ENCODE measurements at places on chromosomes 13 and 19. TPM values are rescaled to one million over a fixed set of nuclear protein-coding genes. Genes with fewer than 3 reads are reported as not detected.
A peak's percentile ranks its signal among the peaks of the same experiment; 100 is the strongest.

Gene LHB
- not detected for total RNA-seq

Gene GIPR
- total RNA-seq: 3.3 TPM

Gene IRGC
- not detected for total RNA-seq

Gene KLK8
- 4.2 TPM for total RNA-seq

Gene LILRB5
- 5.9 TPM for total RNA-seq

Gene LGI4
- total RNA-seq: 7.5 TPM

Gene KCNRG
- 0.69 TPM for total RNA-seq

DNA sequence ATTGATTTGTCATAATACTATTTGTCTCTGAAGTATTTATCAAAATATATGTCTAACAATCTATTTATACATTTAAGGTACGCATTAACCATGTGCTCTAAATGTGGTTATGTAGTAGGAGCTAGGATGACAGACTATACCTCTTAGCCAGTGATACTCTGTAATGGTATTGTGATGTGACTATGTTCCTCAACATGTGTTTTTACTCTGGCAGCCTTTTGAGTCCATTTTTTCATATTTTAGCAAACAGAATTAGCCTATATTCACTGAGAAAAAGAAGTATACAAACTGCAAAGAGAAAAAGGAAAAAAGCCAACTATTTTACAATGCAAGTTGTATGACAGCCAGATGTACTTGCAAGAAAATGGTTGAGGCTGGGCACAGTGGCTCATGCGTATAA, 26.7 kb downstream of the MAB21L1 start:
- no peak for DNase-seq

GRCh38 chr19:52048555-52049501, at the start of gene ZNF432:
ZNF432 (minus strand) TSS chr19:52048838; CDS start chr19:52046868, 1,970 bp downstream.
- peak; percentile 96 for DNase-seq

GRCh38 chr19:33487901-33488800, 33.4 kb downstream of the PEPD start:
- no peak for DNase-seq

DNA sequence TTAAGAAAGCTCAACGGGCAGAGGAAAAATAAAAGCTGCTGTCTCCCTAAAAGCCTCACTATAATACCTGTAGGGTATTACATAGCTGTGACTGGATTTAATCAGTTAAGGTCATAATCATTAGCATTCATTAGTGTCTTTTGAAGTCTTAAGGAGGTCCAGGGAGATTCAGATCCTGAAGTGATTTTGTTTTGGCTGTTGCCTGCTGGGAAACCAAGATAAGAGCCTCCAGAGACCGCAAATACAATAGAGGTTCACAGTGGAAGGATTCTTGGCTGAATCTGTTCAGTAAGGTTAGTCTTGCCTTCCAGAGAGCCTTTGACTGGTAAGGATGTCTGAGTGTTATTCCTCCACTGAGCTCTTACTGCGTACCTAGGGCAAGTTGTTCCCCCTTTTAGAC, 54.0 kb upstream of the TNFRSF19 start:
- no peak for DNase-seq

GRCh38 chr19:41449079-41449864, 6.3 kb downstream of the ERICH4 start:
- DNase-seq: peak; percentile 87

DNA sequence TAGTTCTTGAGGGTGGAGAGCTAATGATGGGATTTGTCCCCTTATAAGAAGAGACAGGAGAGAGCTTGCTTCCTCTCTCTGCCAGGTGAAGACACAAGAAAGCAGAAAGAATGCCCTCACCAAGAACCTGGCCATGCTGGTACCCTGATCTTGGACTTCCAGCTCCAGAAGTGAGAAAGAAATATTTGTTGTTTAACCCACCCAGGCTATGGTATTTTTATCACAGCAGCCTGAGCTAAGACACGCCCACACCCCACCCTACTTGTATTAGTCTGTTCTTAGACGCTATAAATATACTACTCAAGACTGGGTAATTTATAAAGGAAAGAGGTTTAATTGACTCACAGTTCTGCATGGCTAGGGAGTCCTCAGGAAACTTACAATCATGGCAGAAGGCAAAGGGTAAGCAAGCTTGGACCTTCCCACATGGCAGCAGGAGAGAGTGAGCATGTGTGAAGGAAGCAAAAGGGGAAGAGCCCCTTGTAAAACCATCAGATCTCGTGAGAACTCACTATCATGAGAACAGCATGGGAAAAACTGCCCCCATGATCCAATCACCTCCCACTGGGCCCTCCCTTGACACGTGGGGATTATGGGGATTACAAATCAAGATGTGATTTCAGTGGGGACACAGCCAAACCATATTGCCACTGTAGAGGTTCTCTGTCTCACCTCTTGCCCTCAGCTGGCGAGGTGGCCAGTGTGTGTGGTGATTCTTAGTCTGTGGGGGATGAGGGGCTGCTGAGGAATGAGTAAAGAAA, 57.4 kb upstream of the RCBTB2 start:
- DNase-seq: no peak

- no peak for DNase-seq
These were observed 429.4 kb downstream of the DCT start for GRCh38 chr13:94050039-94050438.

DNA sequence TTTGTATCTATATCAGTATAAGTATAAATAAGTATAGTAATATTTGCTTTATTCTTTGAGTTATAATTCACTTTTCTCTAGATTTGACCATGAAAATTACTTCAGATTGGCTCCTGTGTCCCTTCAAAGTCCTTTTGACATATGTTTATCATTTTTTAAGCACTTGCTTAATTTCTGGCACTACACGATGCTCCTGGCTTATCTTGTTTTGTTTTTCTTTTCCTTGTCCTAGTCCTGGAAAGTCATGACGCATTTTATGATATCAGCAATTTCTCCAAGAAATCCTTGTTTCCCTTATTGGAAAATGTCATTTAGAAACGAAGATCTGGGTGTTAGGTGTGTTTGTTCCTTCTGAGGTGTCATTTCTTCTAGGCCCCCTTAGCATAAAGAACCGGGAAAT, 226.5 kb downstream of the POU4F1 start:
- DNase-seq: no peak

- DNase-seq: no peak
These were observed 949 bp downstream of the SERTAD1 start for GRCh38 chr19:40424637-40425449.

DNA sequence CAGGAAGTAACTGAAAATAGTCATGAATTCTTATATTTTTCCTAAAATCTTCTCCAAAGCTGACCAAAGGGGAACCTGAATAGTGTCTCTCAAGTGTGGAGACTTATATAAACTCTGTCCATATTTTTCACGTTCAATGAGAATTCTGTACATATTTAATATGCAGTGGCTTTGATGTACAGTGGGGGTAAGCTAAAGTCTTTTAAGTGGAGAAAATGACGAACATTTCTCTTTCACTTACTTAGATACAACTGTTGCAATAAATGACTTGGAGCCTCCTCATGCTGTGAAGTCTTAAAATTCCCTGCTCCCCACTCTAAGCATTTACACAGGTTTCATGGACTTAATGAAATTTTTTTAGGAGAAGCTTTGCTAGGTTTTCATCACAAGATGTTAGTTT, 1196.7 kb downstream of the EFNB2 start:
- DNase-seq: no peak

DNA sequence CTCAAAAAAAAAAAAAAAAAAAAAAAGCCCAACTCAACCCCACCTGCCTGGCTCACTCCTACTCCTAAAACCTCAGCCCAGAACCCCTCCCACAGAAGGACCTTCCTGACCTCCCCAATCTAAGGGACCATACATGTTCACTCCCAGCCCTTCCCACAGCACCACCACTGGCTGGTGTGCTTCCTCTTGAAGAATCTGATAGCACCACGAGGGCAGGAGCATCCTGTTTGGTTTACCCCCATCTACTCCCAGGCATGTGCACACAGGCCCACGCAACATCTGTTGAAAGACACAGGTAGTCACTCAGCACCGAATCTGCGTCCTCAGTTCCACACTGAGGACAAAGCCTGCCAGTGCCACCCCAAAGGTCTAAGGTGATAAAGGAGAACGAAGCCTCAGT, 8.2 kb downstream of the LATS2 start:
- no peak for DNase-seq

DNA sequence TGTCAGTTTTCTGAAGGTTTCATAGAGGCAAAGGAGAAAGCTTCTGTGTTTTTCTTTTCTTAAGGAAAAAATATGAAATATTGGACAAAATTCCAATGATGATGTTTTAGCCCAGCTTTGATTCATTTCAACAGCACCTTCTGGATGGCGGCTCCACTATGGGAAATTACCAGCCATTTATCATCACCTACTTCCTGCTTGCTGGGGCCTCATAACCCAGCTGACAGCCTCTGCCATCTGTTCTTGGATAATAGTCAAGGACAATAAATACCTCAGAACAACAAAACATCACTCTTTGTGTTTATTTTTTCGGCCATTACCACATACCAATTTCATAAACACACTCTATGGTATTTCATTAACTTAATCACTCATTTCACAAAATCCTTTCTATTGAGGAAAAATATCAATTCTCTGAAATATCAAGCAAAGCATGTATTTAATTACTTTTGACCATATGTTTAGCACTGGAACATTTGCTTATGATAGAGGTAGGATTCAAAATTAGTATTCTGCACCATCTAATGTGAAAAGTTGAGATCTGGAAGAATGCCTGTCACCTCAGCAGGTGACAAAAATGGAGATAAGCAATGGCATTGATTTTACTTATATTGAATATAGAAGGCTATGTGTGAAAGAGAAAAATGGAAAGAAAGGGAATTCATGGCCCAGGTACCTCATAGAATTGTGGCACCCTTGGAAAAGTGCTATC, 629.7 kb downstream of the LIG4 start:
- no peak for DNase-seq

DNA sequence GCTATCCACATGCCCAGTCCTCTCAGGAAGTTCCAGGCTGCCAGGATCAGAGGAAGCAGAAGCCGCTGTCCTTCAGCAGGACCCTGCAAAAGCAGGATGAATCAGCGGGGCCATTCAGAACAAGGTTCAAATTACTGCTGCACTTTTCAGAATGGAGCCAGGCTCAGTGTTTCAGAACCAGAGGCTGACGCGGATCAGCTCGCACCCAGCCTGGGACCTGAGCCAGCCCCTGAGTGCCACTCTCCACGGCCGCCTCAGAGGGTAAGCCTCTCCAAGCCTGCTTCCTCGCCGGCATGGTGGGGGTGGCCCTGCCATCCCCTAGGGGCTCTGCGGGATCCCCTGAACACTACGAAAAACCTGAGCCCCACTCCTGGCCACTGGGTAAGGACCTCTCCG, 24.7 kb downstream of the RASA3 start:
- DNase-seq: peak; percentile 72

DNA sequence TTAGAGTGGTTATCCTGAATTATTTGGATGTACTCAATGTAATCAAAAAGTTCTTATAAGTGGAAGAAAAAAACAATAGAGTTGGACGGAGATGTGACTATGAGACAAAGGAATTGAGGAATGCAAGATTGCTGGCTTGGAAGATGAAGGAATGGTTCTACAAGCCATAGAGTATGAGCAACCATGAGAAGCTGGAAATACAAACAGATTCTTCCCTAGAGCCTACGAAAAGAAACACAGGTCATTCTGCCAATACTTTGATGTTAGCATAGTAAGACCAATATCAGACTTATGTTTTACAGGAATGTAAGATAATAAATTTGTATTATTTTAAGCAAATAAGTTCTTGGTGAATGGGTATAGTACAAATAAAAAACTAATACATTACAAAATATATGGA, 249.2 kb downstream of the DIAPH3 start:
- no peak for DNase-seq

DNA sequence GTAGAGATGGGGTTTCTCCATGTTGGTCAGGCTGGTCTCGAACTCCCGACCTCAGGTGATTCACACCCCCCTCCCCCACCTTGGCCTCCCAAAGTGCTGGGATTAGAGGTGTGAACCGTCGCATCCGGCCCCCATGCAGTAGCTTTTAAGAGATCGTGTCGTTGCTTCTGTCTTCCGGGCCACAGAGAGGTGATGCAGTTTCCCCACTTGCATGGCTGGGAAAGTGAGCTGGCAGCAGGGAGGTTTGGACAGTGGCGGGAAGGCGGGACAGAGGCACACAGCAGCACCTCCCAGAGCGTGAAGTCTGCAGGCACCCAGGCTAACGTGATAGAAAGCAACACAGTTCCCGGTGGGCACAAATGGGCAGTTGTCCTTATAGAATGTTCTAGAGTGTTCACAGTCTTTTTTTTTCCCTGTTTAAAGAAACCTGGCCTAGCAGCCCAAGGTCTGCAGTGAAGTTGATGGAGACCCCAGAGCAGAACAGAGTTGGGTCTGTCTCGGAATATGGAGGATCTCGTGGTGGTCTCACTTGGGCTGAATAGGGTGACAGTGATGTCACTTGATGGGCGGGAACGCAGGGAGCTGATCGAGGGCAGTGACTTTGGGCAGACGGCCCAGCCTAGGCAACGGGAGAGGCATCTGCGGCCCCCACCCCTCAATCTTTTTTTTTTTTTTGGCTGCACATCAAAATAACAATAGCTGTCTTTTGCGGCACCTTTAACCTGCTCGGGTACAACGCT, 4.9 kb downstream of the UHRF1 start:
- DNase-seq: no peak

- peak; percentile 68 for DNase-seq
These were observed 1651.9 kb upstream of the MIR17HG start for GRCh38 chr13:89695343-89696257.

DNA sequence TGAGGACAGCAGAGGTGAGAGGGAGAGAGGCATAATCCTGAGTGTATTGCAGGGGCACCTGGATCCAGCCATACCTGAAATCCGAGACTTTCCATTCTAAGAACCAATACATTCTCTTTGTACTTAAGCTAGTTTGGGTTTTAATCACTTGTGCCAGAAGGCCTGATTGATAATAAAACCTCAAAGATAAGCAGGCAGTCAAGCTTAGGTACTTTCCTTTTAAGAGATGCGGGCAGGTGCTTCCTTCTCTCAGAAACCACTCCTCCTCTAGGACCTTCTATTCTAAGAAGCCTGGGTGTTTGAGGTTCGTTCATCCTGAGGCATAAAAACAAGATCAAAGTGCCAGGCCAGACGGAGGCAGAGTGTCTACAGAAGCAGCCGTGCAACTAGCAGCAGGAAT, 22.2 kb downstream of the FAM187B start:
- no peak for DNase-seq

- DNase-seq: no peak
These were observed 77.2 kb upstream of the ARHGEF7 start for GRCh38 chr13:111037927-111038326.

DNA sequence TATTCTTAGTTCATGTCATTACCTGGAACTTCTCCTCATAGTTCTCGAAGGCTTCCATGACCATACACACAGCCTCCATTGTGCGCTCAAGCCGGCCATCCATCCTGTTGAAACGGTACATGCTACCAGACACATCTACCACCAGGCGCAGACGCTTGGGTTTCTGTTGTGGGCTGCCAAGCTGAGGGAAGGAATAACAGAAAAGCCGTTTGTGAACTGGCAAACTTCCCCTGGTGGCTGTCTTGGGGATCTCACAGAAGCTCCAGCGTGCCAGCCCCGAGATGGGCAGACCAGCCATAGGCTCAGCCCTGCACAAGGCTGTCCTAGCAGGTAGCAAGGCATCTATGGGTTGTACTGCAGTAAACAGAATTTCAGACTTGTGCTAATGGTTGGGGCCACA, 130.1 kb downstream of the RGCC start:
- no peak for DNase-seq

GRCh38 chr19:28656644-28657043, 556.3 kb downstream of the UQCRFS1 start:
- DNase-seq: no peak

- no peak for DNase-seq
These were observed 2220.8 kb upstream of the PCDH20 start for GRCh38 chr13:63636316-63636993.
